Osteocyte (in vitro differentiated cells): ENCODE measurements at places on chromosomes 11 and 22. TPM values are rescaled to one million over a fixed set of nuclear protein-coding genes. Genes with fewer than 3 reads are reported as not detected.

- DNase-seq, result peak; percentile 69
Measured at GRCh38 chr11:124899383-124900145, 1.9 kb upstream of the ROBO4 start.

DNA sequence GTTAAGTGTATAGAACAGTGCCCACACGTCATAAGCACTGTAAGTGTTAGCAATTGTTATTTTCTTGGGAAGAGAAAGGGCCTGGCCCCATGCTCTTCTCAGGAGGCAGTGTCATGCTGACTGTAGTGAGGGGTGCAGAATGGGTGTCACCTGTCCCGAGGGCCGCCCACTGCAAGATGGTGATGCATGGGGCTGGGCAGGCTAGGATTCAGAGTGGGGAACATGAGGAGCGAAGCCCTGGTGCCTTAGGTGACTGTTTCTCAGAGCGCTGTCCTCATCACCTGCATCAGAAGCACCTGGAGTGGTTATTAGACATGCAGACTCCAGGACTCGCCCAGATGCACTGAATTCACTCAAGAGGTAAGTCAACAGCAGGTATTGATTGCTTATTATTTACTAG lies 101.0 kb upstream of the PARVA start:
- peak; percentile 67 for DNase-seq

DNA sequence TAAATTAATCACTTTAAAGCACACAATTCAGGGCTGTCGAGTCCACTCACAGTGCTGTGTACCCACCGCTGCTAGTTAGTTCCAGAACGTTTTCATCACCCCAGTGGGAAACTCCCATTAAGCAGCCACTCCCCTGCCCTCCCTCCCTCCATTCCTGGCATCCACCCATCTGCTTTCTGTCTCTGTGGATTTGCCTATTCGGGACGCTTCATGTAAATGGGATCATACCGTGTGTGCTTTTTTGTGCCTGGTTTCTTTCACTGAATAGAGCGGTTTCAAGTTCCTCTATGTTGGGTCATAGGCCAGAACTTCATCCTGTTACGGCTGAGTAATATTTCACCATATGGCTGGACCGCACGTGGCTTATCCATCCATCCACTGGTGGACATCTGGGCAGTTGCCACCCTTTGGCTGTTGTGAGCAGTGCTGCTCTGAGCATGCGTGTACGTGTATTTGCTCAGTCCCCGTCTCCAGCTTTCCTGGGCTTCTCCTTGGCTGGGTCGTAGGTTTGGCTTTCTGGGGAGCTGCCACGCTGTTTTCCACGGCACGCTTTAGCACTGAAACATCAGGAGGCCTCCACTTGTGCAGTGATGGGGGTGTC lies 30.1 kb downstream of the ARHGAP8 start:
- DNase-seq, result no peak

- DNase-seq, result no peak
Measured at GRCh38 chr11:34140149-34140548, 34.7 kb downstream of the NAT10 start.

DNA sequence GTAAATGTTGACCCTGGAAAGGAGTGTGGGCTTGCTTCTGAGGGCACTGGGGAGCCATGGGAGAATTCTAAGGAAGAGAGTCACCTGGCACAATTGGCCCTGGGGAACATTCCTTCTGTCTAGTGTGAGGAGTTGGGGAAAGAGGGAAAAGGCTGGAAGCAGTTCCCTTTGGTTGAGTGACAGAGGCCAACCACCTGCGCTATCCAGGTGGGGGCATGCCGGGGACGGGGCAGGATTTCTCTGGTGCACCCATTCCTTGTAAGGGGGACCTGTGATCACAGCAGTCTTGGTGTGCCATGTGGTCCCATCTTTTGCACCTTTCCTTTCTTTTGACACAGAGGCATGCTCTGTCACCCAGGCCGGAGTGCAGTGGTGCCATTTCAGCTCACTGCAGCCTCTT lies 92.1 kb upstream of the GRK3 start:
- DNase-seq, result no peak

- DNase-seq, result no peak
Measured at GRCh38 chr11:24267014-24267413, 229.8 kb upstream of the LUZP2 start.

- DNase-seq, result no peak
Measured at GRCh38 chr11:104690241-104690640, 208.0 kb downstream of the CASP12 start.

- DNase-seq, result no peak
Measured at GRCh38 chr11:112042961-112043304, 17.7 kb downstream of the DLAT start.

DNA sequence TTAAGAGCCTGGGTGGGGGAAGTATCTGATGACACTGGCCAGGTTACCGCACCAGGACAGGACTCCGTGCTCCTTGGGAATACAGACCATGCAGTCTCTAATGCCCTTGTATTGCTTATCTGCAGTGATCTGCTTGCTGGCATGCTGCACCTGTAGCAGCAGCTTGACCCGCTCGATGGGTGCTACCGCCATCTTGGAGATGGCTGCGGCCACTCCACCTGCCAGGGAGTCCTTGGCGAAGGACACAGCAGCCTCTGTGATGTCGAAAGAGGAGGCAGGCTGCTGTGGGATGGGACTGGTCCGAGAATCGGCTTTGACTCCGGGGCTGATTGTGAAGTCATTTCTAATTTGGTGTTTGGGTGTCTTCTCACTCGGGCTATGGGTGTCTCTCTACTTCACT lies 3.1 kb downstream of the WBP2NL start:
- DNase-seq, result no peak

DNA sequence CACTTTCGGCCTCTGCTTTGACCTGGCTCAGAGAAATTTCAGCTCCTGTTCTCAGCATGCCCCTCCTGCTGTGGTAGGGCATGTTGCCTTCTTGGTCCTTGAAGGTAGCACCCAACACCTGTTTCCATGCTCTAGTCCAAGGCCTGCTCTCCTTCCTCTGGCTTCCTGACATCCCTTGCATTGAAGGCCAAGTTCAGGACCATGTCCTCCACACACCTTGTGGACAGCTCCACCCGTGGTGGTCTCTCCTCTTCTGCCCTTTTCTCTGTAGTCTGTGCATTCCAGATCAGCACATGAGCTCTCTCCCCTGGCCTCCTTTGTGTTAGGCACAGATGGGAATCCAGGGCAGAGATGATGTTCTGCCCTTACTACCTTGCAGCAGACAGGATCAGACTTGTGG lies 225.3 kb downstream of the ADAMTS15 start:
- no peak for DNase-seq

Gene PGR
- total RNA-seq, result not detected in 2 replicates

Gene CCDC88B
- 0.30 TPM in 1 of 2 replicates, not detected in the other for total RNA-seq

Gene F2
- 0.19 TPM in 1 of 2 replicates, not detected in the other for total RNA-seq
